Left renal cortex interstitium (tissue), 4 donors: ENCODE measurements at places on chromosomes 13 and 19. TPM values are rescaled to one million over a fixed set of nuclear protein-coding genes. Genes with fewer than 3 reads are reported as not detected.

MZT1 gene
- 16.2 TPM for polyA plus RNA-seq

- DNase-seq: no peak
Measured at GRCh38 chr19:4342314-4342614, 1.1 kb upstream of the MPND start.

GRCh38 chr19:1183543-1184172, 9.6 kb upstream of the SBNO2 start:
- DNase-seq: no peak

DNA sequence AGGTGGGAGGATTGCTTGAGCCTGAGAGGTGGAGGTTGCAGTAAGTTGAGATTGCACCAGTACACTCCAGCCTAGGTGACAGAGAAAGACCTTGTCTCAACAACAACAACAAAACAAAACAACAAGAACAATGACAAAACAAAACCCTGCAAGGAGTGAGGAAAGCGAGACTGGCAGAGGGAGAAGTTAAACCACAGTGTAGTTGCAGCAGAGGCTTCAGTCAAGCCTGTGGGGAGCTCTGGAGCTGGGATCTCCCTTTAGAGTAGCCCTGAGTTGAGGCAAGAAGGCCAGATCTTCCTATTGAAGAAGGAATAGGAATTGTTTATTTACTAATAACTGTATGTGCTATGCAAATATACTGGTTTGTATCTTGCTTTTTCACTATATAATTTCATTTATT, 25.3 kb upstream of the RNASEH2B start:
- no peak for DNase-seq

DNA sequence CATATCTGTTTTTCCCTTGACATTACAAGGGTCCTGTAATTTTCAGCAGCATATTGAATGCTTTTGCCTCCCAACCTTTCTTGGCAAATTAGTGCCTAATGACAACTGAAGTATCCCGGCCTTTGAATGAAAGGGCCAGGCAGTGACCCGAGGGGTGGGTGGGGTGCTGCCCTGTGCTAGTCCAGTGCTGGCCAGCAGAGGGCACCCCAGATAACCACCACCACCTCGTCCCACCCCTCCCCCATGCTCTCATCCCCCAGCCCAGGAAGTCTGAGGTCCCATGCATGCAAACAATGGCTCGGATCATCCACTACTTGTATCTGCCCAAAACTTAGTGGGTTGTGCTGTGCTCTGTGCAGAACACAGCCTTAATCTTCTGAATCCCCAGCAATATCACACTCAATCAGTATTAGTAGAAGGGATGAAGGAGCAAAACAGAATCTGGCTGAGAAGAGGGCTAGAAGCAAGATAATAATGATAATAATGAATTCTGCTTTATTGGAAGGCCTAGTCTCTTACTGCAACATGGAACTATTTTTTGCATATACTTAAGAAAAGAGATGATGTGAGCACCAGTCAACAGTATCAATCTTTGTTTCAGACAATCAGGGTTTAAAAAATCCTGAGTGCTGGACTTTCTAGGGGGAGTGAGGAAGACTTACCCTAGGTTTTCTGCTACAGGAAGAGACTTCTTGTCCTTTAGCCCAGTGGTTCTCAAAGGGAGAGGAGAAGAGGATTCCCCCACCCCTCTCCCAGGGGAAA, 3.8 kb downstream of the ATP12A start:
- no peak for DNase-seq

APC2 gene
- polyA plus RNA-seq: 1.9 TPM

DNA sequence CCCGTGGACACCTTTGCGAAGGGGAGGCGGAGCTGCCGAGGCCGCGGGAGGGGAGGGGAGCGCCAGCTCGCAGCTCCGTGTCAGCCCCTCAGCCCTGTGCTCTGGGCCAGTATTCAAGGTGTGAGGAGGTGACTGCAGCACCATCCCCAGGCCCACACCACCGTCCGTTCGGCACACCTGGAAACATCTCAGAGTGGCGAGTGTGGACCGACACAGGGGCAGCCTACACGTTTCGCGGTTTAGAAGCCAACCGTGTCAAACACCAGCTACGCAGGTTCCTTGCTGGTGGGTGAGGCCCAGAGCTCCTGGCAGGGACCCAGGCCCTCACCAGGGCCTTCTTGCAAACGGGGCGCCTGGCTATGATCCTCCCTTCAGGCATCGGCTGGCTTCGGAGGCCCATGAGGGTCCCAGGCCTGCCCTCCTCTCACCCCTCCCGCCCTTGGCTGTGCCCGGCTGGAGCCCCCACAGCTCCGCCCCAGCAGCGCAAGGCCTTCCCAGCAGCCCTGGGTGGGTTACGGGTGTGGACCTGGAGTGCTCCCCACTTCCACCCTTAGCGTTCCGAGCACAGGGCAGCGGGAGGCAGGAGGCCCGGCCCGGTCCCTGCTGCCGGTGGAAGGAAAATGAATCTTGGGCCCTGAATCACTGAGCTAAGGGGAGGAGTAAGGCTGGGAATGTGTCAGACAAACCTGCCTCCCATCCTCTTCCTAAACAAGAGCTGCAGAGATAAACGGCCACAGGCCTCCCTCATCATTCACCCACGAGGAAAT, 1.2 kb downstream of the C13orf46 start:
- no peak for DNase-seq

GRCh38 chr19:33514885-33515551, 6.6 kb downstream of the PEPD start:
- no peak for DNase-seq

SHISA2 gene
- 64.2 TPM for polyA plus RNA-seq

GRCh38 chr13:96279904-96280303, 190.0 kb downstream of the HS6ST3 start:
- DNase-seq: no peak

RGCC gene
- polyA plus RNA-seq: 13.5 TPM

GRCh38 chr13:68099631-68100030, 869.5 kb upstream of the PCDH9 start:
- DNase-seq: no peak

DNA sequence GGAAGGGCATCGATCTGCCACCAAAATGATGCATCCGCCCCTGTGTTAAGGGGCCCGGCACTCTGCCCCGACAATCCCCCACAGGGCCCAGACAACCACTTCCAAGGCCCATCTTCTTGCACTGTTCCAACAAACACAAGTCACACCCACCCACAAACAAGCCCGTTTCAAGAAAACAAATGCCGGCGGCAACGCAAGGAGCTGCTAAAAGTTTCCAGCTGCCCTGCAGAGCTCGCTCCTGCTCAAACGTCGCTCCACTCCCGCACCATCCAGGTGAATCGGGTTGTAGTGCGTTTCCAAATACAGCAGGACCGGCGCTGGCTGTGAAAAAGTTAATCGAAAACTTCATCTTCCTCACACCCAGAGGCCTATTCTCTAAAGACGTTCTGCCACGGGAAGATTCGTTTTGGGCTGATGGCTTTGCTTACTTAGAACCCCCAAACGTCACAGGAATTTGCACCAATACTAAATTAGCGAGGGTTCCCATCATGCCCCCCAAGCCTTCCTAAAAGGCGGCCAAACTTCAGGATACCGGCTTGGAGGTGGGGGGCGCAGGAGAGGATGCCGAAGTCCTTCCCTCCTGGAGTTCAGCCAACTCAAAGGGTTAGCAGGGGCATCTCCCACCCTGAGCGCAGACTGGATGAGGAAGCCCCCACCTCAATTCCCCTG, 107.4 kb upstream of the DOCK9 start:
- DNase-seq: no peak

DNA sequence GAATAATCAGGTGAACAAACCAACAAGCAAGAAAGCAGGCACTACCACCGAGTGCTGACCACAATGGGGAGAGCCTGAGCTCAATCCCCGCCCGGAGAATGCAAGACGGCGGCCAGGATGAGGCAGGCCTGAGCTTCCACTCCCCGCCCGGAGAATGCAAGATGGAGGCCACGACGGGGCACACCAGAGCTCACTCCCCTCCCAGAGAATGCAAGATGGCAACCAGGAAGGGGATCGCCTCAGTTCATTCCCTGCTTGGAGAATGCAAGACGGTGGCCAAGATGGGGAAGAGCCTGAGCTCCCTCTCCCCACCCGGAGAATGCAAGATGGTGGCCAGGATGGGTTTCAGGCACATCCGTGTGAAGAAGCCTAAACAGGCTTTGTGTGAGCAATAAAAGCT, 24.7 kb upstream of the MIER2 start:
- DNase-seq: no peak

GRCh38 chr13:105625691-105626090, 909.8 kb downstream of the EFNB2 start:
- DNase-seq: no peak

ZNF575 gene
- polyA plus RNA-seq: 2.7 TPM

DNA sequence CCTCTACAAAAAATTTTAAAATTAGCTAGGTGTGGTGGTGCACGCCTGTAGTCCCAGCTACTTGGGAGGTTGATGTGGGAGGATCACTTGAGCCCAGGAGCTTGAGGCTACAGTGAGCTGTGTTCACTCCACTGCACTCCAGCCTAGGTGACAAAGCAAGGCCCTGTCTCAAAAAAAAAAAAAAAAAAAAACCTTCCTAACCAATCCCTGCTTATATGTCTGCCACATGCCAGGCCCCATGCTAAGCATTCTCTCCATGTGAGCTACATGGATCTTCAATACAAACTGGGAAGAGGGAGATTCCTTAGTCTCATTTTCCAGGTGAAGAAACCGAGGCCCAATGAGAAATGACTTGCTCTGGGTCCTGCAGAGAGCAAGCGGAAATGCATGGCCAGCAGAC, 2.3 kb upstream of the OVOL3 start:
- no peak for DNase-seq

ADAMTS10 gene
- 31.0 TPM for polyA plus RNA-seq

DNA sequence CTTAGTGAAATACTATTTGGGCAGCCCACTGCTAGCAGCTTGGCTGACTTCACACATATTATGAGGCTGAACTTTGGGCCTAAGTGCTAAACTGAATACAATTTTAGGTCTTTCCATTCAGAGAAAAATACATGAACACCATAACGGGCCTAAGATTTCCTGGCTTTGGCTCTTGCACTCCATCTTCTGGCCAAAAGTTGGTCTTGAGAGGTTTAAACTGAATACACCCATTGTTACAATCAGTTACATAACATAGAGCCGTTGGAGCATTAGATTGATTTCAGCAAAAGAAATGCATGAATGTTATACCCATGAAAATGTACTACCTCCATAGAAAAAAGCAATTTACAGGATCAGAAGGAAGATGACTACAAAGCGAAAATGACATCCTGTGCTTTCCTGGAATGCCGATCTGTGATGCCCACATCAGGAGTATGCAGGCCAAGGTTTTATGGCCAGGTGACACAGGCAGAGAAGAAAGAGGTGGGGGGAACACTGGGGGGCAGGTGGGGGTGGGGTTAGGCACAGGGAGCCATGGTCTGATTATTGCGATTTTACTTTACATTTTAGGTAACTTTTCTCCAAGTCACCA, 11.1 kb upstream of the SHISA2 start:
- DNase-seq: peak; percentile 80

HSD17B14 gene
- polyA plus RNA-seq: 35.8 TPM

DNA sequence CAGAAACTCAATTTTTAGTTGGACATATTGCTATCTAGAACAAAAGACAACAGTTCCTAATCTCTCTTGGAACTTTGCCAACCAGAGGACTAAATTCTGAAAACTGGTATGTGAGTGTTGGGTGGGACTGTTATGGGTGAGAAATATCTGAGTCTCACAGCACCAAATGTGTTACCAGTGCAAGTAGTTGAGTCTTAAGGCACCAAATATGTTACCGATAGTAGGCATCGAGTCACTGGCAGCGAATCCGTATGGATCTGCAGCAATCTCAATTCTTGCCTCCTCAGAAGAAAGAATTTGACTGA, 575.2 kb downstream of the DACH1 start:
- DNase-seq: no peak

DNA sequence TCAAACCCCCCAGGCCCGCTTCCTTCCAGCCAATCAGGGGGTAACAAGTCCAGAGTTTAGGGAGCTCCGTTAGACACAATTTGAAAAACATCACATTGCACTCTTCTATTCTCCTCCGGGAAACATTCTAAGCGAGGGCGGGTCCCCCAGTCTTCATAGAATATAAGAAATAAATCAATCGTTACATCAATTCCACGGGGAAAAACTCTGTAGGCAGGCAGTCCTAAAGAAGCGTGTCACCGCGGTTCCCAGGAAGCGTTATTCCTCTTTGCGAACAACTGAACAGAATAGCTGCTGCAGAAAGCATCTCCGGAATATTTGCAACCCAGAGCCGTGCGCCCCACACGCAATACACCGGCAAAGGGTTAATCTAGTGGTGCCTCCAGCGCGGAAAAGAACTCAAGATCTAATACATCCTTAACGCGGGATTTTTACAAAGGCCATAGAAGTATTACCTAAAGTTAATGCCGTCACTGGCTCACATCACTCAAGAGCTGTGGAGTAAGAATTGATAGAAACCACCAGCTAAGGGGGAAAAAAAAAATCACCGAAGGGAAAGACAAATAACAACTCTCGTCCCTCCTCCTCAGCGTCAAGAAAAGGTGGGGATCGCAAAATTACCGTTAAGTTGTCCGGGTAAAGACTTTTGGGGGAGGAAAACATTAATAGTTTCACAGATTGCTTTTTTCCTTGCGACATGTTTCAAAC, 65.1 kb downstream of the KCNRG start:
- peak; percentile 79 for DNase-seq

GRCh38 chr19:8022275-8022674, 16.8 kb upstream of the ELAVL1 start:
- no peak for DNase-seq

- no peak for DNase-seq
Measured at GRCh38 chr13:62482351-62482750, 1066.7 kb upstream of the PCDH20 start.

DNA sequence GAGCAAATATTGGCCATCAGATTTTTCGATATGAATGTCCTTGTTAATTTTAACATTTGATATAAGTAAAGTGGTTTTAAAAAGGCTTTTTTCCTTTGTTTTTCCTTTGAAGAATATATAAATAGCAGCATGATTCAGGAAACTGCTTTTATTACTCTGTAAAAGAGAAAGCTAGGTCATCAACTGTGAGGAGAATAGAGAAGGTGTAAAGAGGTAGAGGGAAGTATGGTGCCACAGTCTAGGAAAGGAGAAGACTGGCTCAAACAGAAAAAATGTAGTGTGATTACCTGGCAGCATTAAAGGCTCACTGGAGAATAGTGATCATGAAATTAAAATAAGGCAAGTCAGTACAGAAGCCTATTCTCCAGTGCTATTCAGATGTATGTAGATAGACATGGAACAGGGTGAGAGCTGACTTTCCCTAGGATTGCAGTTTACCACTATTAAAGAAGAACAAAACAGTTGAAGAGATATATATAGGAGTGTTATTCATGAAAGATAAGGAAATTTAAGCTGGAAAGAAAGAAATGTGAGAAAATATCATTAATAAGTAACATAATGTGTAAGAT, 1115.9 kb upstream of the PCDH9 start:
- no peak for DNase-seq

SERTM1 gene
- polyA plus RNA-seq: 0.38 TPM

DNA sequence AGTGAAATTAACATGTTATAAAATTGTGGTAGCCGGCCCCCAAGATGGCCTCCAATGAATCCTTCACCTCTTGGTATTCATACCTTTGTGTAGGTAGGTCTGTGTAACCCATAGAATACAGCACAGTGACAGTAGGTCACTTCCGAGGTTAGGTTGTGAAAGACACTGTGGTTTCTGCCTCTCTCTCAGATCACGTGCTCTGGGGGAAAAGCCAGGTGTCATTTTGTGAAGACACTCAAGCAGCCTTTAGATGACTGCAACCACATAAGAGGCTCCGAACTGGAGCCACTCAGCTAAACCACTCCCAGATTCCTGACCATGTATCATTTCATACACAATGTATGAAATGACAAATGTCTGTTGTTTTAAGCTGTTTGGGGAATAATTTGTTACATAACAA, 9.8 kb upstream of the USPL1 start:
- no peak for DNase-seq

- no peak for DNase-seq
Measured at GRCh38 chr19:51386882-51387520, 773 bp downstream of the LIM2 start.
